ENCODE measurements at places on chromosomes 5 and 9.

- DNase-seq, result no peak
These were observed 621 bp downstream of the CEP72 start for GRCh38 chr5:612498-613424.

- peak; percentile 28 for DNase-seq
These were observed 25.1 kb upstream of the CDKN2AIPNL start for GRCh38 chr5:134436523-134437339.

DNA sequence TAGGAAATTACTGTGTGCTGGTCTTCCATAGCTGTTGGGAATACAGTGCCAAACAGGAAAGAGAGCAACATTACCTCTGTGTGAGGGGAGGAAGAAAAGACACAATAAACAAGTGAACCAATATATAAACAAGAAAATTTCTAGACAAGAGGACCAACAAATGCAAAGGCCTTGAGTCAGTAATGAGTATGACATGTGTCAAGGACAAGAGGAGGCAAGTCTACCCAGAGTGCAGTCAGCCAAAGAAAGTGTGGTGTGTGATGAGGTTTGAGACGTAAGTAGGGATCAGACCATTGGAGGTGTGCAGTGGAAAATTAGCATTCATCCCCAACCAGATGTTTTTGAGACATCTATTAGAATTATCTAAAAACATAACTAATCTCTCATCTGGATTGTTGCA lies 69.5 kb upstream of the CDH6 start:
- no peak for DNase-seq

DNA sequence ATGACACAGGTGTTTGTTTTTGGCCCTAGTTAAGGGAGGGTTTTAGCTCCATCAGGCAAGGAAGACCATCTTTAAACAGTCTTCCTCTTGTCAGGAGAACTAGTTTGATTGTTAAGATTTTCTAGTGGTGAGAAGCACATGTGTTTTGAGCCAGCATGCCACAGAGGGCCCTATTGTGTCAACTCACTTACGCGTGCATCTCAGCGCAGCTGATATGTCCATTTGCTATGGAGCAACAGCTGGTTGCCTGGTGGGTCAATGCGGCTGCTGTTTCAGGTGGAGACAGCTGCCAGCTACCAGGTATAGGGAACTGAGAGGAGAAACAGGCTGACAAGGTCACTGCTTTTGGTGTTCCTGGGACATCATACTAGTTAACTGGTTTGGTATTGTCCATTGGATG lies 100.5 kb upstream of the PRRC1 start:
- DNase-seq, result no peak

DNA sequence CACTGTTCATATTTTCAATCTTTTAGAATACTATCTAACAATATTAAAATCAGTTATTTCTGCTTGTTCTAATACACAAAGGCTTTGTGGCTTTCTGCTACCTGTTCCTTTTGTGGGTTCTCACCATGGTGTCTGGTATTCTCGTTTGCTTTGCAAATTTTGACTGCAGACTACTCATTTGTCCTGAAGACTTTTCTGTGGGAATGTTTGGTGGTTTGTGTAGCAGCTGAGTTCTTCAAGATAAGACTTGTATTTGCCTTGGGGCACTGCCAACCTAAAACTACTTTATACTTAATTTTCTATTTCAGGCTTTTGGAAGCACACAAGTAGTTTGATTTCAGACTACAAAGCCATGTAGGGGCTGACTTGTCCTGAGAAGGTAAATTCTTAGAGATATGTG lies 11.1 kb downstream of the IL33 start:
- DNase-seq, result no peak

GRCh38 chr5:180817893-180818674 lies 15.5 kb upstream of the MGAT1 start:
- DNase-seq, result no peak

- DNase-seq, result no peak
These were observed 16.8 kb downstream of the AKNA start for GRCh38 chr9:114370968-114371320.

DNA sequence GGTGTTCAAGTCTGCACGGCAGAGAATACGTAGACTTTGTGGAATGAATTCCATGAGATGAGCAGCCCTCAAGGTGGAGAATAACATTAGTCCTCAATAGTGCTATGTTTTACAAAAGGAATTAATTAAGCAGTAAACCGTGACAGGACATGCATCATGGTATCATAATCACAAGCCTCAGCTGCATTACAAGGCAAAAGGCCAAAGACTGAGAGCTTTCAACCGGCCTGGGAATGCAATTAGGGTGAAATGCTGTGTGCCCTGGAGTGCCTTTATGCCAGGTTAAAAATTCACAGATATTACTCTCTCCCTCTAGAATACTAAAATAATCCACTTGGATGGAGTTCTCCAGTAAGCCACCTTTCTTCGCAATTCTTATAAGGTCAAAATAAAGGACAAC lies 270.6 kb downstream of the MLLT3 start:
- no peak for DNase-seq

DNA sequence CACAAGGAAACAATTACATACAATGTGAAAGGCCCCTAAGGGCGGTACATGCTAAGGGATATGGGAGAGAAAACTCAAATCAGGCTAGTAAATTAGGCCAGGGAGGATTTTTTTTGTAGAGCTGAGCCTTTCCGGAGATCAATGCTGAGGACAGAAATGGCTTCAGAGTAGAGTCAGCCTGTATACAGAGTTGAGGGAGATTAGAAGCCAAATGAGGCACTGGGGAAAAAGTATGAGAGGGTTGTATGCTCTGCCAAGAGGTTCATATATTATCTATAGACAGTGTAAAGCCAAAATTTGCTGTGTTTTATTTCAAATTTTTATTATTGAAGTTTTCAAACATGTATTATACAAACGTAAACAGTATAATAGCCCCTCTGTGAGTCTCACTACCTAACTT lies 103.1 kb downstream of the BNC2 start:
- no peak for DNase-seq

DNA sequence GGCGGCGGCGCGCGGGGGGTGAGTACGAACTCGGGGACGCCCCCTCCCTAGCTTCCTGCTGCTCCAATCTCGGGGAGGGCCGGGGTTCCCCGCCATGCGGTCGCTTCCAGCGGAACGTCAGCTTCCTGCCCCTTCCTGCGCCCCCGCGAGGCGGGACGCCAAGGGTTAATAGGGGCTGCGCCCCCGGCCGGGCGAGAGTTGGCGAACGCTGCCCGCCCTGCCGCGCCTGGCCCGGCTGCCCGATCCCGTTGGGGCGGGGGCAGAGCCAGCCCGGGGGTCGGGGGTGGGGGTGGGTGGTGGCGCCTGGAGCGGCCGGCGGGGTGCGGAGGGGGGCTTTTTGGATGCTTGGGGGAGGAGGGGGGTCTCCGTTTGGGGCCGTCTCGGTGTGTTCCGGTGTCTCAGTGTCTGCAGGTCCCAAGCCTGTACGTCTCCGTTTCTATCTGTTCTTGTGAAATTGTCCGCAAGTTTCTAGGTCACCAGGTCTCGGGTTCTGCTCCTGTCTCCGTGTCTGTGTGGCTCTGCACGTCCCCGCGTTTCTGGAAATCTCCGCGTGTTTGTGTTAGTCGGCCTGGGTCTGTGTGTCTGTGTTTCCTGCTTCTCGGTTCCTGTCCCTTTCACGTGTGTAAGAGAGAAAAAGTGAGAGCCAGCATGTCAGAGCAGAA lies 789 bp downstream of the COL27A1 start:
- DNase-seq, result no peak

DNA sequence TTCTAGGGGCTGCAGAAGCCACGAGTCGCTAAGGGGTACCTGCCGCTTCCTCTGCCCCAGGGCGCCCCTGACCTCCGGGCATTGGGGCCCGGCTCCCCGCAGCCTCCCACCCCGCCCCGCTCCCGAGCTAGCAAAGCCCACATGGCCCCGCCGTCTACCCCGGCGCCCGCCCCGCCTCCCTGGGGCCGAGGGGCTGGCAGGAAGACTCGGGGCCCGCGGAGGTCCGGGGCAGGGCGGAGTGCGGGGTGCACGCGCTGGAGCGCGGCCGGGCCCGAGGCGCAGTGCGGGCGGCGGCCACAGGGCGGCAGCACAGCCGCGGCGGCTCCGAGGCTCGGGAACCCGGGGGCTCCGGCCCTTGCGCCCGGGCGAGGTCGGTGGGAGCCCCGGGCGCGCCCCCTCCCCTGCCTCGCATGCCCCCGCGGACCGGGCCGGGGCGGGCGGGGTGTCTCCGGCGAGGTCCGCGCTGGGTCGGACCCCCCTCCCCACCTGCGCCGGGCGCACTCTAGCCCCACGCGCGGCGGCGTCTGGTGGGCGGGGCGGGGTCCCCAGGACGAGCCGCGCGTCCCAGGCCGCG lies 6.7 kb downstream of the NRARP start:
- DNase-seq, result peak; percentile 21

GRCh38 chr9:137764981-137765380 lies 112.6 kb upstream of the CACNA1B start:
- DNase-seq, result no peak

DNA sequence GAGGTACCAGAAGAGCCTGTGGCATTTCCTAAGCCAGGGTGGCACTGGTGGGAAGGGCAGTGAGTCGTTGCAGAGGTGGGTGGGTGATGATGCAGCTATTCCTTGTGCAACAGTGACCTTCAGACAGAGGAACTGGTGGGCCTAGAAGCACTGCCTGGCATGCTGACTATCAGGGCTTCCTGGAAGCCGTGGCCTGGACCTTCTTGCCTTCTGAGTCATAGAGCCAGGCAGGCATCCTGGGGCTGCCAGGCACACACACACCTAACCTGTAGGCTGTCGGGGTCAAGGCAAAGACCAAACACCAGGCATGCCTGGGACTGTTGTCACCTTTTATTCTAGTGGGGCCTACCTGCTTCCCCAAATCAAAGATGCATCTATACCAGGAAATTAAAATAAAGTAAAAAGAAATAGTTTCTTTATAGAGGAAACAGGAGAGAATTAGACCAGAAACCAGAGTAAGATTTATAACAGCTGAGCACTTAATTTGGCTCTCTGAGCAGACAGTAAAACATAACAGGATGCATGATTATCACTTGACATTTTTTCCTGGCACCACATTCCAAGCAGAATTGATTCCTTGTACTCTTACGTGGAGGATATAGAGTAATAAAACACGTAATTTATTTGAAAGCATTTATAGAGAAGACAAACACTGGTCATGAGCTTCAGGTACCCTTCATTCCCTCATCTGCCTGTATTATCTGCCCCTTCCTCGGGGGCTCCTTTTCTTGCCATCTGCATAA lies 25.1 kb downstream of the NANS start:
- no peak for DNase-seq

- no peak for DNase-seq
These were observed 11.5 kb downstream of the AQP3 start for GRCh38 chr9:33435821-33436277.

GRCh38 chr5:170266570-170267381 lies 30.8 kb downstream of the LCP2 start:
- no peak for DNase-seq

GRCh38 chr9:136362450-136362784 lies 1.1 kb downstream of the DNLZ start:
- DNase-seq, result no peak

- DNase-seq, result no peak
These were observed 18.3 kb upstream of the CD180 start for GRCh38 chr5:67214707-67215447.

- no peak for DNase-seq
These were observed 12.2 kb downstream of the PPP3R2 start for GRCh38 chr9:101582553-101582952.

DNA sequence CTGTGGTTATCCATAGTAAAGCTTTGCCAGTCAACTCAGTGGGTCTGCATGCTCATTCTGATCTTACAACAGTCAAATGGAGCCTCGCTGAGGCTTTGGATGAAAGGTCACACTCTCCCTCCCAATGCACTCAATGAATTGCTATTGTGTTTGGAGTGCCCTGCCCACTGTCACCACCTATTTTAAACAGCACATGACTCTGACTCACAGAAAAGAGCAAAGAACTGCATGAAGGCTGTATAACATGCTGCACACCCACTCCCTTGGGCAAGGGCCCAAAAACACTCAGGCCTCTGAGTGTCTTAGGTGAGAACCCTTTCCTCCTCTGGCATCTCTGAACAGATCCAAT lies 118.7 kb upstream of the CCDC112 start:
- no peak for DNase-seq

- DNase-seq, result no peak
These were observed 301.3 kb downstream of the PARP8 start for GRCh38 chr5:50967563-50968355.

DNA sequence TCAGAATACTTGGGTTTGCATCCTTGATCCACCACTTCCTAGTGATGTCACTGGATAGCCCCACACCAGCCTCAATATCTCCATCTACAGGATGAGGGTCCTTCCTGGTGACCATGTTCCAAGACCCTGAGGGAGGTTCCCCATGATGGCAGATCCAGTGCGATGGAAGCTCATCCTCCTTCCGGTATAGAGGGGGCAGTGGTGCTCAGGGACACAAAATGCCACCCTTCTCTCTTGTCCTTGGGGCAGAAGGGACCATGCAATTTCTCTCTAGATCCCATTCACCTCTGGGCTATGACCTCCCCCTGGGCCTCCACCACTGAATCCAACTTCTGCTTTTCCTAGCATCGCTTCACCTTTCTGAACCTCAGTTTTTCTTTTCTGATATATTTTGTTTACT lies 5.4 kb upstream of the SLC25A51 start:
- DNase-seq, result no peak

GRCh38 chr9:37037503-37038301 lies 3.6 kb upstream of the PAX5 start:
- no peak for DNase-seq

DNA sequence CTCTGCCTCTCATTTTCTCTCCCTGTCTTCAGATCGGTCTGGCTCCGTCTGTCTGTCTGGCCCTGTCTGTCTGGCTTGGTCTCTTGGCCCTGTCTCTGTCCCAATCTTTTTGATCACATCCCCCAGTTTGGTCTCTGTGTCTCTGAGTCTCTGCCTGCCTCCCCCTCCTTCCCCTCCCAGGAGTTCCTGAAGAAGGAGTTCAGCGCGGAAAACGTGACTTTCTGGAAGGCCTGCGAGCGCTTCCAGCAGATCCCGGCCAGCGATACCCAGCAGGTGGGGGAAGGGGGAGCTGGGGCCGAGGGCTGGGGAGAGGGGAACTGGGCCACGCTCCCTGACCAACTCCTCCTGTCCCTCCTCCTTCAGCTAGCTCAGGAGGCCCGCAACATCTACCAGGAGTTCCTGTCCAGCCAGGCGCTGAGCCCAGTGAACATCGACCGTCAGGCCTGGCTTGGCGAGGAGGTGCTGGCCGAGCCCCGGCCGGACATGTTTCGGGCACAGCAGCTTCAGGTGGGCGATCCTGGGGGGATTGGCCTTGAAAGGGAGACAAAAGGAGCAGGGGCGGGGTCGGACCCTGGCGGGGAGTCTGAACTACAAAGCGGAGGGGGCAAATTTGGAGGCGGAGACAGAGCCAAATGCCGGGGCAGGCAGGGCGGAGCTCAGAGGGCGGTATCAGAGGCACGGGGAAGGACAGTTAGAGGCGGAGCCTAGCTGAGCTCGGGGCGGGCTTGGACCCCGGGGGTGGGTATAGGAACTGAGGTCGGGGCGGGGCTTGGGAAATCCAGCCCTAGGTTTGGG lies 9.0 kb downstream of the RGS14 start:
- no peak for DNase-seq

- DNase-seq, result no peak
These were observed 6.1 kb upstream of the MRNIP start for GRCh38 chr5:179864686-179865085.

DNA sequence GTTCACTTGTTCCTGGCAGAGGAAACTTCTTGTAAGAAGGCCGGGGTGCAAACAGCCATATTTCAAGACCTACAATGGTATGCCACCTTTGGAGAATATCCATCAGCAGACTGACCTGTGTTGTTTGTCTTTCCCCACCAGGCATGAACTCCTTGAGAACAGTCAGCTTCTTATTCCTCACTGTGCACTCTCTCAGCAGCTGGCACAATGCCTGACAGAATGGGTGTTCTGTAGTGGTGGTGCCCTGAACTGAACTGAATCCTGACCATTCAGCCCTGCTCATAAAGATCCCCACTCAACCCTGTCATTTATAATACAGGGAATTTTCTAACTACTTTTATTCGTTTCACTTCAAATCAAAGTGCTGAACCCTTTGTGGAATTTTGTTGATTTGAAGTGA lies 206.9 kb downstream of the COX7C start:
- DNase-seq, result no peak

All from stimulated activated CD4-positive, alpha-beta T cell treated with anti-CD3 and anti-CD28 coated beads, Interleukin-1b, Interleukin-23, amount 100 ng/mL, for 24 hours (primary cell).